ENCODE measurements at places on chromosomes 4 and X. TPM values are rescaled to one million over a fixed set of nuclear protein-coding genes. Genes with fewer than 3 reads are reported as not detected.

The CXorf58 gene
- not detected for total RNA-seq

The GPRASP3 gene
- 21.4 TPM for total RNA-seq

DNA sequence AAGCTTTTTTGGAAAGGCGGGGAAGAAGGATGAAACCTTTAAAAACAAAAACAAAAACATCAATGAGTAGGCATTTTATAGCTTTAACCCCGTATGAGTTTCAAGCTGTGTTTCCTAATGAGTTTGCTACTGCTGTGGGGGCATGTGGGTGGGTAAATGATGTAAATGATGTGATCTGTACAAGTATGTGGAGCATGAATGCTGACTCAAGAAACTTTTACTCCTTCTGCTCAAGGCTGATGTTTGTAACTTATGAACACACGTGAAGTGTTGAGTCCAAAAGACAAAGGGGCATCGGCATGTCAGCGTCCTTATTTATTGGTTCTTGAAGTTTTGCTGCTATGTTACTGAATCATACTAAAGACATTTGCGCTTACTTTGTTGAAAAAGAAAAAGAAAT, 76.9 kb downstream of the CLCN4 start:
- H3K36me3 ChIP-seq = peaks cover 9% of the 10 kb centered on the region
- no peak overlapping the region for H3K27ac ChIP-seq
- DNase-seq = no peak
- H3K4me3 ChIP-seq = no peak overlapping the region
- H3K27me3 ChIP-seq = no peaks in the 10 kb centered on the region

- H3K27me3 ChIP-seq = no peaks in the 10 kb centered on the region
- peaks cover 19% of the 10 kb centered on the region for H3K4me1 ChIP-seq
- H3K36me3 ChIP-seq = no peaks in the 10 kb centered on the region
- no peak overlapping the region for H3K4me3 ChIP-seq
- no peak overlapping the region for H3K27ac ChIP-seq
- DNase-seq = no peak
These were observed 13.2 kb downstream of the CA5B start for GRCh38 chrX:15751155-15751819.

GRCh38 chr4:77177199-77177598, 20.2 kb downstream of the CCNG2 start:
- no peaks in the 10 kb centered on the region for H3K36me3 ChIP-seq
- no peak for DNase-seq
- no peaks in the 10 kb centered on the region for H3K27me3 ChIP-seq
- H3K27ac ChIP-seq = peak overlapping the region; percentile 95
